ENCODE measurements at places on chromosomes 2 and 18.

- DNase-seq = no peak
These were observed 26.5 kb upstream of the KLF11 start for GRCh38 chr2:10016802-10017258.

DNA sequence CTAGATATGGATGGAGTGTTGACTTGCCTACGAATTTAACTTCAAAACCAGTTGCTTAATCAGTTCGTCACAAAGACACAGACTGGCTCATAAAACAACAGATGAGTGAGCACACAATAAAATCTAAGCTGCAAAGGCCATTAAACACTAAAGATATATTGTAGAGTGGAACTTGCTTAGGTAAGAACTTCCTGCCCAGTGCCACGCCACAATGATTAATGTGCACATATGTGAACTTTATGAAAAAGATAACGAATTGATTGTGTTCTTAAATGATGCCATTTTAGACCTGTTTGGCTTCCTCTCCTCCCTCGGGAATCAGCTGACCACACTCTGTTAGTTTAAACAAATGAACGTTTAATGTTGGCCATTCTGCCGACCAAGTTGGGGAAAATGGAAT is 2031.3 kb upstream of the CELF4 start:
- DNase-seq = no peak

DNA sequence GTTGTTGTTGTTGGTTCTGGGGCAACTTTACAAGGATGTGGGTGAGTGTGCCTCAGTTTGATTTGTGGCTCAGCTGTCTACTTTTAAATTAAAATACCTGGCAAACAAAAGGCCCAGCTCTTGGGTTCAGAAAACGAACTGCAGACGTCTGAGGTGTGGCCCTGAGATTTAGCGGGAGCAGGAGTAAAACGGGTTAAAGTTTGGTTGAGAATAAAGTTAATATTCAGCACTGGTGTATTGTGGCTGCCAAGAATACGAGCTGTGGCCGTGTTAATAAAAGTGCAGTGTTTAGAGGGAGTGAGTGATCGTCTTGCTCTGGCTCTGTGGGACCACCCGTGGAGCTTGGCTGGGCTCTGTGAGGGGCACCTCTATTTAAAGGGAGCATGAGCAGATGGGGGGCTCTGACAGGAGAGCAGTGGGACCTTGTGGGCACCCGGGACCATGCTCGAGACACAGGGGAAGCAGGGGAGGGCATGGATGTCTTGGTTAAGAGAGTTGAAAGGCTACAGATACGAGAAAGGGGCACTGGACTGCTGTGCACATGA is 80.3 kb downstream of the VAPA start:
- DNase-seq = no peak

GRCh38 chr2:181258720-181259119 is 198.5 kb upstream of the ITGA4 start:
- peak; percentile 97 for DNase-seq

DNA sequence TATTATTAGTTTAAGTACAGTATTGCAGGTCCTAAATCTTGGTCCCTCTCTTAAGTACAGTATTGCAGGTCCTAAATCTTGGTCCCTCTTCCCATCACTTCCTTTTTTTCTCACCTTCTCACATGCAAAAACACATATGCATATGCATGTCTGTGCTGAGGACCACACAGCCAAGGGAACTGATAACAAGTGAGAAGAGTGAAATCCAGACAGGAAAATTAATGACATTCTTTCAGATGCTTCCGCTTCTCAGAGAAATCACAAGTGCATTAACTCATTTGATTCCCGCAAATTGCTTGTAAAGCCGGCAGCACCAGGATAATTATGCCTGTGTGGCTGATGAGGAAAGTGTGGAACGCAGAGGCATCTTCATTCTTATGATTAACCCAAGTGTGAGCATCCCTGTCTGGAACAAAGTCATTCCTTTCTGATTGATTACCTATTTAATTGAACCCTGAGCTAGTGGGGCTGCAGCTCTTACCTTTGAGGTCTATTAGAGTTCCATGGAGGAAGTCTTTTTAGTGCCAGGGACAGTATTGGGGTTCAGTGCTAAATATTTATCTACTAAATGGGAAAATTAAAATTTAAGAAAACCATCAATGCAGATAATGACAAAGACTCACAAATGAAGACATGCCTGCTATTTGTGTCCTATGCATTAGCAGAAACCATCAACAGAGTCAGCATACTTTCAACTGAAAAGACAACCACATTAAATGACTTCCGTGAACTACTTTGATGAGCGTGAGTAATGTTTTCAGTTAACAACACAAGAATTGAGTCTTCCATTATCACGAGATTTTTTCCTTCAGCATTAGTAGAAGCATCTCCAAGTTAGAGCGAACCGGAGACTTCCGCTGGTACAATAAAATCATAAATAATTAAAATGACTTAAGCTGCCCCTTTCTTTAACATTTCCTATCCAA is 220.4 kb upstream of the SLC35G4 start:
- DNase-seq = no peak

- no peak for DNase-seq
These were observed 55.4 kb downstream of the CWC22 start for GRCh38 chr2:179951680-179952079.

GRCh38 chr2:239058766-239059165 is 210.9 kb downstream of the TWIST2 start:
- no peak for DNase-seq
